AG20443 (cell line): ENCODE measurements at places on chromosomes 6 and 20.

DNA sequence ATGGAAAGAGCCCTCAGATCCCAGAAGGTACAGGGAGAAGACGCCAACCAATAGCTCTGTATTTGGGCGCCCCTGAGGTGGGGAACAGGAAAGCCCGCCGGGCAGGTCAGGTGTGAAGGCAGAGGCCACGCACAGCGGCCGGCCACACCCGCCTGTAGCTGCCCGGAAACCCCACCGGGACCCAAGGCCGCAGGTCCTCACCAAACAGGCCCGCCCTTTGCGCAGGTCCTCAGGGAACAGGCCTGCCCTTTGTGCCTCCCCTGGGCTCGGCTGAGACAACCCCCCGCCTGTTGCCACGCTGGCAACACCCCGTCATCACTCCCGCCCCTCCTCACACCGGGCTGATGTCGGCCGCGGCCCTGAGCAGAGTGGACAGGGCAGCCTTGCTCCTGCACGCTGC lies 44.9 kb upstream of the CHRNA4 start:
- no peak for DNase-seq

DNA sequence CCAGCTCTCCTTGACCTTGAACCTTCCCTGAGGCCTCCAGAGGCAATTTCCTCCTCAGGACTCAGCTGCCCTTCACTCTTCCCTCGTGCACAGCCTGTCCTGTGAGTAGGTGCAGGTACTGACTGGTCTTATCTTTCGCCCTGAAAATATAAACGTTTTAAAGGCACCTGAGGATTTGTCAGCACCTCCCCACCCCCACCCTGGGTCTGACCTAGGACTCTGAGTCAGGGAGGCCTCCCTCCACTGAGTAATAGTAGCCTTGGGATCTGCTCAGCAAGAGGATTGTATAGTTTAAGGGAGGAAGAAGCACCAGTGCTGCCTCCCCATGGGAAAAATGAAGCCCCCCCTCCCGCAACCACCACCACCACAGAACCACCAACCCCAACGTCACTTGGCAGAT lies 54.6 kb downstream of the PPARD start:
- no peak for DNase-seq

- no peak for DNase-seq
These were observed 777.7 kb downstream of the C6orf118 start for GRCh38 chr6:164531736-164532135.

- DNase-seq = no peak
These were observed 16.9 kb upstream of the SLC22A23 start for GRCh38 chr6:3473773-3474172.

- peak; percentile 30 for DNase-seq
These were observed 7.6 kb downstream of the RIPOR2 start for GRCh38 chr6:24927985-24928745.

DNA sequence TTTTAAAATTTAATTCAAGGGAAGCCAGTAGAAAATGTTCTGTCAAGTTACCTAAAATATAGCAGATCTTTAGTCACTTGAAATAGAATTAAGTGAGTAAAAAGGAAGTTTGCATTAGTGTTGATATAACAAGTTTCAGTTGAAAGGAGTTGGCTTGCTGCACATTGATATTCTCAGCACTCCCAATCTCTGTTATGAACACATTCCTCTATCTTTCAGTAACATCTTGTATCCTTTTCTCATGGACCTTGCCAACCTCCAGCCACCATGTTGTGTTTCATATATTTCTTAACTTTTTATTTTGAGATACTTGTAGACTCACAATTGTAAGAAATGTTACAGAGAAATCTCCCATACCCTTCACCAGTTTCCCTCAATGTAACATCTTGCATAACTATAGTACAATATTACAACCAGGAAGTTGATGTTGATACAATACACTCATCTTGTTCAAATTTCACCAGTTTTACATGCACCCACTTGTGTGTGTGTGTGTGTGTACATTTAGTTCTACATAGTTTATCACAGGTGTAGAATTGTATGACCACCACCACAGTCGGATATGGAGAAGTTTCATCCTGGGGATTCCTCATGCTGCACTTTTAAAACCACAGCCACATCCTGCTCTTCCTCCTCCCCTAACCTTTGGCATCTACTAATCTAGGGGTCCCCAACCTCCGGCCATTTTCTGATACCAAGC lies 20.2 kb upstream of the PAQR8 start:
- no peak for DNase-seq

DNA sequence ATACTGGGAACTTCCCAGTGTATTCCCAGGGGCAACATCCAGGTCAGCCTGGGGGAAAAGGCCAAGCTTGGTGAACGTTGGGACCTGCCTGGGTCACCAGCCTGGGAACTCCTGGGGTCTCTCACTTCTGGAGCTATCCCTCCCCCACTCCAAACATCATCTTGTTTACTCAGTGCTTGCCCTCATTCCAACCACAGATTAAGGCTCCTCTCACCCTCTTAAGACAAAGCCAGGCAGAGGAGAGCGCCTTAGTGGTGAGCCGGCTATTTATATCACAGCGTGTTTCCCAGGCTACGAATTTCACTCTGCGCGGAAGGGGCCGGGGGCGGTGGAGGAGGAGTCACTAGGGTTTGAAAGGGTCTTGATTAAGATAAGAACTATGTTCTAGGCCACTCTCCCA lies 12.1 kb downstream of the PRPH2 start:
- DNase-seq = no peak

GRCh38 chr6:71351190-71351589 lies 62.6 kb downstream of the OGFRL1 start:
- DNase-seq = no peak

DNA sequence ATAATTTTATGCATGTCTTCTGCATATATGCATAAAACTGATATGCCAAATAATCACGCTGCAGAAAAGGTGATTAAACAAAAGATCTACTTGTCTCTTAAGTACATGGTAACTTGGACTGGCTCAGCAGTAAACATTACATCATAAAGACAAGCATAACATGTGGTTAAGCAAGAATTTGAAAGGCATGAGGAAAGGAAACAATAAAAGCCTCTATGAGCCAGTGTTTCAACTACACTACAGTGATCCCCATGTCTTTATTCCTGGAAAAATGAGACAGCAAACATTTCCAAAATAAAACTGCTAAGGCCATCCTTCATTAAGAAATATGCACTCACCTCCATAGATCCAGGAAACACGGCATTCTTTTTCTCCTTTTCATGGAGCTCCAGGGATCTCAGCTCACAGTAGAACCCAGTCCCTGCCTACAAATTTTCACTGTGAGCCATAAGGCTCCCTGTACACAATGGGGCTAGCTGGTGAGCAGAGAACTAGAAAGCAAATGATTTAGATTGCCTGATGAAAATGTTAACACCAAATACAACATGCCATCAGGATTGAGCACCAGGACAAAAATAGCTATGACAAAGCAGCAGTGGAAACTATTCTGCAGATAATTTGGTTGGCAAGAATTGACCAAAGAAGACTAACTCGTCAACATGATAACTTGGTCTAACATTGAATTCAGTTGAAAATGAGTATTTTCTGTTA lies 156.1 kb downstream of the COL21A1 start:
- peak; percentile 65 for DNase-seq

DNA sequence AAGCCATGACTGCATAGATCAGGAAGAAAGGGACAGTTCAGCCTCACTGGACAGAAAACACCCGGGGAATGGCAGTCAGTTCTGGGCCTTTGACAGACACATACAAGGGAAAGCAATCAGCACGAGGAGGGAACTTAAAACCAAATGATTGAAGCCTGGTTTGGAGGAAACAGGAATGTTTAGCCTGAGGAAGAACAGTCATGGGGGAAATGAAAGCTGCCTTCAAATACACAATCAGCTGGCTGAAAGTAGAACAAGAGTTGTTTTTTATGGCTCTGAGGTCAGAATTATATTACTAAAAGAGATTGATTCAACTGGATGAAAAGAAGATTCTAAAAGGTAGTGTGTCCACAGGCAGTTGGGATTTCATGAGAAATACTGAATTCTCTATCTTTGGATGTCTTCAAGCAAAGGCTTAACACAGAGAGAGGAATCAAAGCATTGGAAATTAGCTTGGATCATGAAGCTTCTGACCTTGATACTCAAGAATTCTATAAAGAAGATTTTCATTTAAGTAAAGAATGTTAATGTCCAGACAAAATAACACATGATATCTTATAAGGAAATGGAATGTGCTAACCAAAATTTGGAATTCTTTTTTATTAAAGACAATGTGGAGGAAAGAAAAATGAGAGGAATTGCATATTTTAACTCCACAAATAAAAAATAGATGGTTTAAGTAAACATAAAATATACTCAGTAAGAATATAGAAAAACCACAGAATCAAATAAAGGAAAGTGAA lies 216.6 kb downstream of the IBTK start:
- DNase-seq = no peak

DNA sequence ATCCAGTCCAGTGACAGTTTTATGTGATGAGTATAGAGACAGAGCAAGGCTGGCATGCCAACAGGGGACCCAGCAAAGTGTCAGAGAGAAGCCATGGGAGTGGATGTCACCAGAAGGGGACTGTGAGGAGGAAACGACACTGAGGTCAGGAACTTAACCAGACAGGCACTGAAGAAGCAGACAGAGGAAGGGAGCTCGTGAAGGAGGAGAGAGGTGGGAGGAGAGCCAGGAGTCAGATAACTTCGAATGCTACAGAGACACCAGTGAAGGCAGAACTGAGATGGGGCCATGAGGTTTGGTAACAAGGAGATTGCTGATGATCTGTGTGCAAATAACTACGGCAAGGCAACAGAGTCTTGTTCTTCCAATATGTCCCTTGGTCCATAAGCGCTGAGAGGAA lies 211.1 kb upstream of the FOXA2 start:
- DNase-seq = no peak

DNA sequence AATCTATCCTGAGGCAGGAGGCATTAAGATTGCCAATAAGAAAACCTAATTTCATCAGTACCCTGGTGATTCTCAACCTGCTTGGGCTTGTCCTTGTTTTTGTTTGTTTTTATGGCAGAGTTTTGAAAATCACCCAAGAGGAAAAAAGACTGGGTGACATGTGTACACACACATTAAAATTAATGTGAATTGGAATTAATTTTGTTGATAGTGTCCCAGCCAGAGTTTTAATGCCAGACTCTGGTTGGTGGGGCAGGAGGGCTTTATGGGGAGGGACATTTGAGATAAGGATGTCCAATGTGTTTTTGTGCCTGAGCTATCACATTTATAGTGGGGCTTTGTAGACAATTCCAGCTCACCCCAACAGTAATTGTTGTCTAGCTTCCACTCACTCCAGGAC lies 184.6 kb downstream of the ID4 start:
- DNase-seq = no peak

GRCh38 chr6:80793411-80793810 lies 686.9 kb downstream of the BCKDHB start:
- no peak for DNase-seq
